ENCODE measurements at places on chromosomes 7 and 10. TPM values are rescaled to one million over a fixed set of nuclear protein-coding genes. Genes with fewer than 3 reads are reported as not detected.

LIPK gene
- total RNA-seq: not detected

GRCh38 chr7:374706-375311 is 84.8 kb downstream of the FOXL3 start:
- H3K27me3 ChIP-seq: no peaks in the 10 kb centered on the region
- no peaks in the 10 kb centered on the region for H3K36me3 ChIP-seq
- no peak overlapping the region for H3K27ac ChIP-seq
- DNase-seq: no peak

GRCh38 chr7:95132500-95132899 is 191.8 kb downstream of the PON1 start:
- no peak overlapping the region for H3K27ac ChIP-seq
- no peaks in the 10 kb centered on the region for H3K4me1 ChIP-seq
- H3K36me3 ChIP-seq: no peaks in the 10 kb centered on the region

DNA sequence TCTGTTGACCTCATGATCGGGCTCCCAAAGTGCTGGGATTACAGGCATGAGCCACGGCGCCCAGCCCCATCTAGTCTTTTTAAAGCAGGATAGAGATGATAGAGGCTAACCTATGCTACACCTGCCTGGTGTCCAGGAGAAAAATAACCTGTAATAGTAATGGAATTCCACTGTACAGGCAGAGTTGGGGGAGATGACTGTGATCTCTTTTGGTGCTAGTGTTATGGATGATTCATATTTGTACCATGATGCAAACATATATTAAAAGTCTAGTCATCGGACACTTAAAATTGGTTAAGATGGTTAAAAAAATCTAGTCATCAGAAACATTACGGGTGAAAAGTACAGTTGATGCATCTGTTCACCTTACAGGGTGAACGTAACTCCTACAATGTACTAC is 6.1 kb upstream of the SAR1A start:
- no peak overlapping the region for H3K4me3 ChIP-seq
- peaks cover 17% of the 10 kb centered on the region for H3K4me1 ChIP-seq
- H3K36me3 ChIP-seq: no peaks in the 10 kb centered on the region
- no peak overlapping the region for H3K27ac ChIP-seq
- H3K27me3 ChIP-seq: no peaks in the 10 kb centered on the region

GRCh38 chr10:68086011-68086410 is 10.9 kb upstream of the HERC4 start:
- H3K4me1 ChIP-seq: no peaks in the 10 kb centered on the region
- no peak overlapping the region for H3K27ac ChIP-seq
- H3K4me3 ChIP-seq: no peak overlapping the region
- DNase-seq: no peak
- H3K36me3 ChIP-seq: no peaks in the 10 kb centered on the region

LDB1 gene
- total RNA-seq: 149 TPM

RADIL gene
- not detected for total RNA-seq

DNA sequence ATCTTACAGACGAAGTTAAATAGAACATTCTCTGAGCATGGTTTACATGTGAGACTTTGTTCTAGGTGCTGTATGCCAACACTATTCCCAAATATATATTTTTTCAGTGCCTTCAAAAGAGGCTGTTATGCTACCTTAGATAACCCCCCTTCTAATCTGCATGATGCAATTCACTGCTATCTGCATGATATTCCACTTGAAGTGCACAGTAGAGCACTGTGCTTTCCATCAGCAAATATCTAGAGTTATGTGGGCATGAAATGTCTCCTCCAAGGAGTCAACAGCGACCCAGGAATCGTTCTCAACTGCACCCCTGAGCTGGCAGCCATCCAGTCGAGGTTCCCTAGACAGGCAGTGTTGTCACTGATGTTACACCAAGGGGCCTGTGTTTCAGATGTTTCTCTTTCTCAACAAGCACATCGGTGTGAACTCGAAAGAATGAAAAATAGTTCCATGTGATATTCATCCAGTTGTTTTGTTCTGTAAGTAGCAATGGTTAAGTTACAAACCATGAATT is 88.3 kb downstream of the PDE1C start:
- no peak overlapping the region for H3K4me3 ChIP-seq
- no peaks in the 10 kb centered on the region for H3K4me1 ChIP-seq
- no peak for DNase-seq

PTF1A gene
- not detected for total RNA-seq

DNA sequence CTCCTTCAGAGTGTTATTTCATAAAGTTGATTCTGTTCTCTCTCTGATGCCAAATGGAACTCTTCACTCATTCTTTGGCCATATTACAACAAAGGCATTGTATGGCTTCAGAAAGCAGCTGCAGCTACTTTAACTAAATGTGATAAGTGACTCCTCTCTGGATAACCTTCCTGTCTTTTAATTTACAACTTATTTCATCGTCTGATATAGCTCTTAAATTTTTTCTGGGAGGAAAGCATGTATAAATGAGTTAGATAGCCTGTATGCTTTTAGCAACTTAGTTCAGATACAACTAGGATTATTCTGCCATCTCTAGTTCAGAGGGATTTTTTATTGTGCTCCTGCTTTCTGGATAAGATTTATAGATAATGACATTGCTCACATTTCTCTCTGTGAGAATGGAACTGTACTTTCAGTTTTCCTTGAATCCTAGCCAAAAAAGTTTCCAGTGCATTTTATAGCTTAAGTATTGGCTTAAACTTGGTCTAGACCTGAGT is 57.5 kb downstream of the KLHDC10 start:
- H3K27me3 ChIP-seq: no peaks in the 10 kb centered on the region
- no peaks in the 10 kb centered on the region for H3K4me1 ChIP-seq
- no peak overlapping the region for H3K27ac ChIP-seq

DNA sequence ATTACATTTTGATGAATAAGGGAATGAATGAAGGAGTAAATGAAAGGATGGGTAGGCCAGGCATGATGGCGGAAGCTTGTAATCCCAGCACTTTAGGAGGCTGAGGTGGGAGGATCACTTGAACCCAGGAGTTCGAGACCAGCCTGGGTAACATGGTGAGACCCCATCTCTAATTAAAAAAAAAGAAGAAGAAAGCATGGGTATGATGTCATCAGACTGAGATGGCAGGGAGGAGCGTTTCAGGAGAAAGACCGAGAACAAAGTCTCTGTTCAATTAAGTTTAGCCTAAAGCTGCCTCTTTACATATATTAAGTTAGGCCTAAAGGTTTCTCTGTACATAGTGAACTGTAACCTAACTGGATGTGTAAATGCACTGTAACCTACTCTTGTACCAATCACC is 42.2 kb upstream of the SMNDC1 start:
- no peaks in the 10 kb centered on the region for H3K36me3 ChIP-seq
- peaks cover 21% of the 10 kb centered on the region for H3K27me3 ChIP-seq
- no peak for DNase-seq
- no peaks in the 10 kb centered on the region for H3K4me1 ChIP-seq
- no peak overlapping the region for H3K4me3 ChIP-seq
- no peak overlapping the region for H3K27ac ChIP-seq

DNA sequence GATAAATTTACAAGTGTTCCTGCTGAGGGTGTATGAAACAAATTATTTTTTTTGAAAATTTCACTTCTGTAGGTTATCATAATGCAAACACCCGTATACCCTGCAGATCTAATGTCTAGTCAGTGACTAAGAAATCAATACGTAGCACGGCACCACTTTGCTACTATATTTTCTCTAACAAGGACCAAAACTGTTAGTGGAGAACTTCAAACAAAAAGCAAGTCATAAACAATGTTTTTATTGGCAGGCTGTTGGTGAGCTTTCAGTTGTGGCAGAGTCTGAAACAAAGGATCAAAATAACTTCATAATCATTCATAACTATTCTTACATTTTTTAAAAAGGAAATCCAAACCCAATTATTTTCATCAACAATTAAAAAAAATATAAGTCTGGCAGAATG is 11.8 kb downstream of the SEM1 start:
- peaks cover 51% of the 10 kb centered on the region for H3K36me3 ChIP-seq
- H3K4me3 ChIP-seq: no peak overlapping the region
- no peak for DNase-seq
- no peak overlapping the region for H3K27ac ChIP-seq
- no peaks in the 10 kb centered on the region for H3K27me3 ChIP-seq
- H3K4me1 ChIP-seq: peaks cover 62% of the 10 kb centered on the region

DNA sequence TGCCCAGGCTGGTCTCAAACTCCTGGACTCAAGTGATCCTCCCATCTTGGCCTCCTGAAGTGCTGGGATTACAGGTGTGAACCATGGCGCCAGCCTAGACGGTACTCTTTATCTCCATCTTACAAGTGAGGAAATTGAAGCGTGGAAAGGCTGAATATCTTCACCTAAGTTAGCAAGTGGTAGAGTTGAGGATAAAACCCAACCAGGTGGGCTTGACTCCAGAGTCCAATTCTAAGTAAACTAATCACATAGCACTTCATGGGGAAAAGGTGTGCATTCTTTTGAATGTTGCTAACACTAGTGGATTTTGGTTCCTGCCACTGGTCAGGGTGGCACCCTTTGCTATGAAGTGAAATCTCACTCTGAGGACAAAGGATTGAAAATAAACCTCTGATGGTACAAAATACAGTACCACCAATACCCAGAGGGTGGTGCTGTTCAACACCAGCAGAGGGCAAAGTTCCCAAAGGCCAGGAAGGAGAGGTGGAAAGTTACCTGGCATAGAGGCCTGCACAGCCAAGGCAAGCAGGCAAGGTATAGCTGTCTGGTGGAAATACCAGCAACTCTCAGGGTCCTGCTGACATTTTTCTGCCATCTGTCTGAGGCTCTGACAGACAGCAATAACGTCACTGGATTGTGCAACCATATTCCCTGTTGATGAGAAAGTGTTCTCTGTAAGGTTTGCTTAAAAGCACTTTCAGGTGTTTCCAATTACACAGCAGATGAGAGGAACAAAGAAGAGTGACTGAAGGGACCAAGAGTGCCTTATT is 17.6 kb downstream of the ZDHHC16 start:
- H3K4me3 ChIP-seq: no peak overlapping the region
- no peaks in the 10 kb centered on the region for H3K27me3 ChIP-seq
- H3K4me1 ChIP-seq: no peaks in the 10 kb centered on the region
- DNase-seq: no peak

GRCh38 chr10:43576062-43576461 is 1.6 kb upstream of the ZNF239 start:
- no peak for DNase-seq
- peak overlapping the region; percentile 93 for H3K4me3 ChIP-seq
- H3K27me3 ChIP-seq: no peaks in the 10 kb centered on the region

ZNF425 gene
- total RNA-seq: 3.8 TPM

- H3K36me3 ChIP-seq: no peaks in the 10 kb centered on the region
- peak overlapping the region; percentile 42 for H3K27ac ChIP-seq
- DNase-seq: no peak
- peak overlapping the region; percentile 46 for H3K4me3 ChIP-seq
- no peaks in the 10 kb centered on the region for H3K27me3 ChIP-seq
Measured at GRCh38 chr7:50204581-50204980, 99.9 kb upstream of the IKZF1 start.

GRCh38 chr10:45581582-45582385 is 90.8 kb downstream of the ZFAND4 start:
- peak overlapping the region; percentile 97 for H3K27ac ChIP-seq
- DNase-seq: no peak
- H3K4me1 ChIP-seq: peaks cover 51% of the 10 kb centered on the region
- peaks cover under 1% of the 10 kb centered on the region for H3K36me3 ChIP-seq
- no peaks in the 10 kb centered on the region for H3K27me3 ChIP-seq

DNA sequence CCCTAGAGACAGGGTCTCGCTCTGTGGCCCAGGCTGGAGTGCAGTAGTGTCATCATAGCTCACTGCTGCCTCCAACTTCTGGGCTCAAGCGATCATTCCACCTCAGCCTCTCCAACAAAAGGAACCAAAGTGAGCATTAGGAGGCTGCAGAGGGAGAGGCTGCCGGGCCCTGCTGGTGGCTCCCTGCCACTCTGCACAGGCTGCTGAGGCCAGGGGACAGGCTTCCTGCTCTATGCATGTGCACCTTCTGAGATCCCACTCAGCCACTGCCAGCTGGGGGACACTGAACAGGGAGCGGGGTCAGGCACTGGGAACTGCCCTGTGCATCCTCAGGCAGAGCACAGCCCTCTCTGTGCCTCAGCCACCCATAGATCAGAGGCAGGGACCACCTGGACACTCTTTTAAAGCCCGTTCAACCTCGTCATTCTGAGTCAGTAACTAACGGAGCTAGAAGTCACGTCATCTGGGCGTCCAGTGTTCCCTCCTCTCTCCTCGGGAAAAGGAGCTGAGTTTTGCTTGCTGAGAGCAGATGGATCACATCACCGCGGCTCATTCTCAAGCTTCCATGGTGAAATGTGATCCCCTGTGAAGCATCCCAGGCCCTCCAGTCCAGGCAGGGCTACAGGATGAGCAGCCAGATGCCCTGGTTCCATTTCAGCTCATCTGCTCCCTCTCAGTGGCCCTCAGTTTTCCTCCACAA is 109.6 kb downstream of the MYL10 start:
- no peak overlapping the region for H3K4me3 ChIP-seq
- no peak for DNase-seq
- H3K36me3 ChIP-seq: peaks cover 8% of the 10 kb centered on the region
- H3K27ac ChIP-seq: no peak overlapping the region

SMKR1 gene
- 3.8 TPM for total RNA-seq

GET4 gene
- 64.1 TPM for total RNA-seq

OR6V1 gene
- not detected for total RNA-seq

SPDYE3 gene
- total RNA-seq: not detected

PROSER2 gene
- total RNA-seq: 0.83 TPM

DNA sequence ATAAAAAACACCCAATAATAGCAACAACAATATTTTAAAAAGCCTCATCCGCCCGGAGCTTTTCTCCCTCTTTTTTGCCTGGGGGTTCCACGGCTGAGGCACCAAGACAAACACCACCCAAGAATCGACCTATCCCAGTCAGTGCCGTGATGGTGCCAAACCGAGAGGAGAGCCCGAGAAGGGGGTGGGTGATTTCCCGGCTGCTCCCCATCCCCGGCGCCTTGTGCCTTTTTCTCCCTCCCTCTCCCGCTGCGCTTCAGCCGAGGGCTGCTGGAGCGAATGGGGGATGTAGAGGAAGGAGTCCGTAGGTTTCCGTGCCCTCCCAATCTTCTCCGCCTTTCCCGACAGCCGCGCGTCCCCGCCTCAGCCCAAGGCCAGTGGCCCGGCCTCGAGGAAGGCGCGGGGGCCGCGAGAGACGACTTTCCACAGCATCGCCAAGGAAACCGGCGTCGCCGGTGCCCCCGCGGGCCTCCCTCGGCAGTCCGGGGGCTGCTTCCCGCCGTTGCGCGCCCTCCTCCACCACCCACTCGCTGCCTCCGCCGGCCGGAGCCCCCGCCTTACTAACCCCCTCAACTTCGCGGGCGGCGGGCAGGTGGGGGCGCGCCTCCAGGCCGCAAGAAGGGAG is 1.3 kb downstream of the EGR2 start:
- H3K4me3 ChIP-seq: peak overlapping the region; percentile 92
- no peak for DNase-seq
- H3K4me1 ChIP-seq: peaks cover 66% of the 10 kb centered on the region
- peaks cover 10% of the 10 kb centered on the region for H3K27me3 ChIP-seq
- no peaks in the 10 kb centered on the region for H3K36me3 ChIP-seq

- no peak overlapping the region for H3K27ac ChIP-seq
- no peaks in the 10 kb centered on the region for H3K27me3 ChIP-seq
- no peak overlapping the region for H3K4me3 ChIP-seq
- DNase-seq: no peak
- H3K4me1 ChIP-seq: no peaks in the 10 kb centered on the region
Measured at GRCh38 chr10:127919418-127920271, 12.7 kb downstream of the PTPRE start.

GNGT1 gene
- not detected for total RNA-seq

FBXL13 gene
- total RNA-seq: 3.3 TPM

- H3K4me1 ChIP-seq: peaks cover 6% of the 10 kb centered on the region
- no peak overlapping the region for H3K4me3 ChIP-seq
- DNase-seq: no peak
- H3K27me3 ChIP-seq: no peaks in the 10 kb centered on the region
Measured at GRCh38 chr7:102873470-102874165, 39.2 kb upstream of the LRRC17 start.

All from naive thymus-derived CD8-positive, alpha-beta T cell (primary cell).